ENCODE measurements at places on chromosomes 5 and 9.

DNA sequence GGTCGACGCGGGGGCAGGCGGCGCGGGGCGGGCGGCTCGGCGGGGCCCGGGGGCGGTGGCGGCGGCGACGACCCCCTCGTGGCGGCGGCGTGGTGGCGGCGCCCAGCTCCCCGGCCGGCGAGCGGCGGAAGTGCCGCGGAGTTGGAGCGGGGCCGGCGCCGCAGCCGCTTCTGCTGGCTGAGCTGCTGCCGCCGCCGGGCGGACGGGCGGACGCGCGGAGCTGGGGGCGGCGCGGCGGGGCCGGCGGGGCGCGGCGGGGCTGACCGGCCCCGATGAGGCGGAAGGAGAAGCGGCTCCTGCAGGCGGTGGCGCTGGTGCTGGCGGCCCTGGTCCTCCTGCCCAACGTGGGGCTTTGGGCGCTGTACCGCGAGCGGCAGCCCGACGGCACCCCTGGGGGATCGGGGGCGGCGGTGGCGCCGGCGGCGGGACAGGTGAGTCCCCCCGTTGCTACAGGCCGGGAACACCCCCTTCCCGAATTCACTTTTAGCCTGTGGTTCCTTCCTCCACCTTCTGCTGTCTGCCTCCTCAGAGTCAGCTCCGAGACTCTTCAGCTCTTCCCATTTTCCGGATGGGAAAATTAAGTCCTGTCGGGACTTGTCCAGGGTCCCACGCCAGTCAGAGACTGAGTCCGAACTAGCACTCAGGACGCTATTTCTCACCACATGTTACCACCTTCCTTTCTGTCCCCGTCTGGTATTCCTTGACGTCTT is at the start of gene GALNT10:
GALNT10 (plus strand) TSS at position 139 of the 710 bp plus-strand sequence; CDS start at position 273, 134 bp downstream.
- peak; percentile 98 for DNase-seq

GRCh38 chr5:98899456-98899855 is 29.4 kb downstream of the CHD1 start:
- no peak for DNase-seq

DNA sequence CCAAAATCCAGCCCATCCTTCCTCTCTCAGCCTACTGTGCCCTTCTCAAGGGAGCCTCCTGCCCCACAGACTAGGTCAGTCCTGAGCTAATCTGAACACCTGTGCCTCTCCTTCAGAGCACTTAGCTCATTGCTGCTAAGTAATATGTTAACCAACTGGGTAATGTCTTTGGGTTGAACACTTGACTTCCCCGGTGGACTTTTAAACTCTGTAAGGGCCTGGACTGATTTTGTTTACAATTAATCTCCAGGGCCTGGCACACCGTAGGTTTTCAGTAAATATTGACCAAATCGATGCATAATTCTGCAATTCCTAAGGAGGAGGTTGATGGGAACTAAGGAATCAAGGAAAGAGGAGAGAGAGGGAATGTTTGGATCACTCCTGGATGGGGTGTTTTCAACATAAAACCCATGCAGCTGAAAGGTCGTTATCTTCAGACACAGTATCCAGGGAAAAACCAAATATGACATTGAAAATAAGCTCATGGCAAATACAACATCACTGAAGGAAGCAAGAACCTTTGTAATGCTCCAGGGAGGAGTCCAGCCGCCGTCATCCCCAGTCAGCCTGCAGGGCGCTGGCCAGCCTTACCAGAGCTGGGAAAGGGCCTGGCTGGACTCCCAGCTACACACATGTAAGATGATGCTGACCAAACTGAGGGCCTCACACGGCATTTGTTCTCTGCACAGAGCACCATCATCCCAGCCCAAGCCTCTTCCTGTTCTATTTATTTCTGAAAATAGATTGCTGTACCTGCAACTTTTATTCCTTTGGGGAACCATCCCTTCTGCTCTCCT is 166.3 kb downstream of the C5orf15 start:
- no peak for DNase-seq

DNA sequence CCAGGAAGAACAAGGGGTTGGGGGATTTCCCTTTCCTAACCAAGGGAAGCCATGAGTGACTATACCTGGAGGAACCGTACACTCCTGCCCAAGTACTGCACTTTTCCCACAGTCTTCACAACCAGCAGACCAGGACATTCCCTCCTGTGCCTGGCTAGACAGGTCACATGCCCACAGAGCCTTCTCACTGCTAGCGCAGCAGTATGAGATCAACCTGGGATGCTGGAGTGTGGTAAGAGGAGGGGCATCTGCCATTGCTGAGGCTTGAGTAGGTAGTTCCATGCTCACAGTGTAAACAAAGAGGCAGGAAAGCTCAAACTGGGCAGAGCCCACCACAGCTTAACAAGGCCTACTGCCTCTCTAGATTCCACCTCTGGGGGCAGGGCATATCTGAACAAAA is 35.9 kb downstream of the SAXO1 start:
- no peak for DNase-seq

DNA sequence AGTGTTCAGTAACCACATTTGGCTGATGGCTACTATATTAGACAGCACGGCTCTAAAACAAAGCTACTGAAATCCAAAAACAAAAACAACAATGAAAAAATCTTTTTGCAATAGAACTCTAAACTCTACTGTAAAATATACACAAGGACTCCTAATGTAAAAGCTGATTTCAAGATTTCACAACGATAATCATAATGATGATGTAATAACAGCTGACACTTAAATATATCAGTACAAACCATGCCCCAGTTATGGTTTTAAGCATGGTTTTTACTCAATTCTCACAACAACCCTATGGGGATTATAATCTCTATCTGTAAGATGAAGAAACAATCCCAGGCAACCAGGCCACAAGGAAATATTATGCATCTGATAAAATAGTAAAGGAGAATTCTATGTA is 3.3 kb downstream of the ZNF300 start:
- DNase-seq: no peak

- DNase-seq: peak; percentile 38
Observed at GRCh38 chr5:103293099-103293498, 34.5 kb downstream of the MACIR start.

All from osteoblast (primary cell).